RPMI8226 (cell line): ENCODE measurements at places on chromosomes 12 and 14.
A peak's percentile ranks its signal among the peaks of the same experiment; 100 is the strongest.

- DNase-seq = no peak
Measured at GRCh38 chr12:106498056-106498455, 84.7 kb upstream of the RFX4 start.

- DNase-seq = no peak
Measured at GRCh38 chr12:123671876-123672275, 963 bp downstream of the TCTN2 start.

- DNase-seq = no peak
Measured at GRCh38 chr12:72148709-72149108, 123.5 kb upstream of the TRHDE start.

DNA sequence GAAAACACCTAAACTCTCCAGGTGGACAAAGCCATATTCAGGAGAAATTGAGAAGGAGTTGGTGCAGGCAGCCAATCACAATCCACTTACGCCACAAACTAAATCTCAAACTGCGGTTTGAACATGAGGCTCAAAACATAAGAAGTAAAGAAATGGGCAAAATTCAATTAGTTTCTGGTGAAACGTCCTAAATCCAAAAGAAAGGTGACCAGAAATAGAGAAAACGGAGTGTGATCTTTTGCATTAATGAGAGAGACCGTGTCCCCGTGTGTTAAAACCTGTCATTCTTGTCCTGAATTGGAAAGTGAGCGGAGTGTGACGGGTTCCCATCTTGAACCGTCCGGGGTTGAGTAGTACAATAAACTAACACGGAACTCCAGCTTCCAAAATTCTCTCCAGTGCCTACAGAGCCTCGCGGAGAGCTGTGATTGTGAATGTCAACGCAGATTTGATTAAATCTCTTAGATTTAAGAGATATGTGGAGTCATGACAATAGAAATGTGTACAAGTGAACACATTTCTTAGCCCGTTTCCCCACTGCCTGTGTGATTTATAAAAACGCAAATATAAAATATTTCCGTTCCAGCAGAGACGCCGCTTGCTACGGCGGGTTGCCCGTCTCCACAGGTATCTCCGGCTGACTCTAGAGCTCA, 595 bp upstream of the METAP2 start:
- DNase-seq = peak; percentile 58

GRCh38 chr12:116513944-116514343, 45.2 kb upstream of the MAP1LC3B2 start:
- DNase-seq = no peak

- DNase-seq = no peak
Measured at GRCh38 chr14:95021588-95021987, 135.7 kb downstream of the DICER1 start.

- no peak for DNase-seq
Measured at GRCh38 chr14:74950795-74951442, 4.5 kb downstream of the PGF start.

DNA sequence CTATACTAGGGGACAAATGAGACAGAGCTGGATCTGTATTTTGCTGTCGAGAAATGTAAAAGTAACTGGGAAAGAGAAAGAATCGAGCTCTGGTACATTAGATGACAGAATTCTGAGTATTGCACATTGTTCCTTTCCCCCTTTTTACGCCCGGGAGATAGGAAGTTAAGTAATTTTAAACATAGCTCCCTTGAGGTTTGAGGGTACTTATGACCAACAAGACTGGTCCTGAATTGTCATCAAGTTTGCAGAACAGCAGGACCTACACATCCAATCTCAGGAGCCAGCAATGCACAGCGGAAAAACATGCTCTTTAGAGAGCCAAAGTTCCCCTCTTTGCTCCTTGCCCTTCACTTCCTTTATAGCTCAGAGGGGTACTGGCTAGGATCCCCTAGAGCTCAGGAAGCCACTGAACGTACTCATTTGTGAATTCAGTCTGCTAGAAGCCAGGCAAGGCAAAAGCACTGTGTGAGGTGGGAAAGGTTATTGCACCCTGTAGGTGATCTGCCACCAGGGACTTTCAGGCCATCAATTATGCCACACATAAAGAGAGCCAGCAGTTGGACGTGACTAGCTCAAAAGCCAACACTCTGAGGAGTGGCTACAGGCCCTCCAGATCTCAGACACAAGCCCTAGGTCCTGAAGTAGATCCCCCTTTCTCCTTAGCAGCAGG, 333.8 kb downstream of the KCNH5 start:
- DNase-seq = no peak

DNA sequence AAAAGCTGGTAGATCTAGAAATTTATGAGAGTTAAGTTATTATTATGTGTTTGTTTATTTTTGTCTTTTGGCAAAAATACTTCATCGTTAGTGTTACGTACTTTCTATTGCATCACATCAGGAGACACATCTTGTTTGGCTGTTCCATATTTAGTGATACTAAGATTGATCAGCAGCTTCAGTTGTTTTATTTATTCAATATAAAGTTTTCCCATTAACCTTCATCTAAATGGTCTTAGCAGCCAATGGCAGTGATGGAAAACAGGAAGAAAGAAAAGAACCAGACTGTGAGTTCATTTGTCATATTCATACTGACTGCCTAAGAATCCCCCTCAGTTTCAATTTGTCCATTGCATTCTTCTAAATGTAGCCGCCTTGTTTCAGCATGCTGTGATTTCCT, 122.3 kb downstream of the METTL25 start:
- DNase-seq = no peak

GRCh38 chr12:26867080-26867479, 34.1 kb upstream of the ITPR2 start:
- peak; percentile 50 for DNase-seq

GRCh38 chr12:28026701-28027100, 54.2 kb upstream of the PTHLH start:
- DNase-seq = no peak

GRCh38 chr12:115216301-115216700, 532.3 kb upstream of the TBX3 start:
- DNase-seq = no peak

DNA sequence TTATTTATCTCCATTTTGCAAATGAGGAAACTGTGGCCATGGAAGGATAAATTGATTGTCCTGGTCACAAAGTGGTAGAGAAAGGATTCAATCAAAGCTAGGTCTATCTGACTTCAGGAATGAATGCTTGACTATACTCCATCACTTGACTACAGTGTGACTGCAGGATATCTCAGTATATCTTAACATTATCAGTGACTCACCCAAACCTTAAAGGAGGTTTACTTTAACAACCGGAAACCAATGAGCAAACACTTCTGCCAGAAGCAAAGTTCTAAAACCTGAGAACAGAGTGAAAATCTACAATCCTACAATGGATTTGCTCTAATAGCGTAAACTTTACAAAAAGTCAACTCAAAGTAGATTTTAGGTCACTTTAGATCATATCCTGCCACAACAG, 277.0 kb downstream of the CEP128 start:
- no peak for DNase-seq

DNA sequence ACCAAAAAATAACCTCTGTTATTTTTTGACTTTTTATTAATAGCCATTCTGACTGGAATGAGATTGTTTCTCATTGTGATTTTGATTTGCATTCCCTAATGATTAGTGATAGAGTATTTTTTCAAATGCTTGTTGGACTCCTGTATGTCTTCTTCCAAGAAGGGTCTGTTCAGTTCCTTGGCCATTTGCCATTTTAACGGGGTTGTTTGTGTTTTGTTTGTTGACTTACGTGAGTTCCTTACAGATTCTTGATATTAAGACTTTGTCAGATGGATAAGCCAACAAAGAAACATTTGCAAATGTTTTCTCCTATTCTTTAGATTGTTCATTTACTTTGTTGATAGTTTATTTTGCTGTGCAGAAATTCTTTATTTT, 651.6 kb upstream of the LRFN5 start:
- peak; percentile 8 for DNase-seq
